ENCODE measurements at places on chromosomes 2 and 18.

DNA sequence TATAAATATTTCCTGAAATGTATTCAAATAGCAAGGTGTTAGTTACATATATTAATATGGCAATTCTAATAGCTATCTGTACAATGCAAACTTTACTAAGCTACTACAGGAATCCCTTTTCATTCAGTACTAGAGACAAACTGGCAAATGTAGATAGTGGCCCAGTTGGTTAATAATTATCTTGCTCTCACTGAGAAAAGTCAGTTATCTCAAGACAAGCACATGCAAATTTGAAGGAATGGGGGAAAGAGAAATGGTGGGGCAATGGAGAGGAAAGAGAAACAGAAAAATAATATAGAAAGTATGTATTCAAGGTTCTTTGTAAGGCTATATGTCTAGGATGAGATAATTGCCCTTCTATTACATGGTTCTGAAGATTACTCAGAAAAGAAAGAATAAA is 280.0 kb downstream of the FIGN start:
- no peak for DNase-seq

DNA sequence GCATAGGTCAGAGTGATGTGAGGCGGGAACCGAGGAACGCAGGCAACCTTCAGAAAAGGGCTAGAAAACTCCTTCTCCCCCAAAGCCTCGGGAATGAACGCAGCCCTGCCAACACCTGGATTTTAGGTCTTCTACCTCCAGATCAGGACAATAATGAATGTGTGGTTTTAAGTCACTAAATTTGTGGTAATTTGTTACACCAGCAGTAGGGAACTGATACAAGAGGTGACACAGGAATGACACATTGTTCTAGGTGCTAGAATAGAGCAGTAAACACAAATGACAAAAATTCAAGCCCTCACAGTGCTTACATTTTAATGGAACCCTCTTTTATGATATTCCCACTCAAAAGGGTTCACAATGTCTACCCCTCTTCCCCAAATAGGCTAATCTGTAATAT is 39.2 kb upstream of the EML4 start:
- no peak for DNase-seq

DNA sequence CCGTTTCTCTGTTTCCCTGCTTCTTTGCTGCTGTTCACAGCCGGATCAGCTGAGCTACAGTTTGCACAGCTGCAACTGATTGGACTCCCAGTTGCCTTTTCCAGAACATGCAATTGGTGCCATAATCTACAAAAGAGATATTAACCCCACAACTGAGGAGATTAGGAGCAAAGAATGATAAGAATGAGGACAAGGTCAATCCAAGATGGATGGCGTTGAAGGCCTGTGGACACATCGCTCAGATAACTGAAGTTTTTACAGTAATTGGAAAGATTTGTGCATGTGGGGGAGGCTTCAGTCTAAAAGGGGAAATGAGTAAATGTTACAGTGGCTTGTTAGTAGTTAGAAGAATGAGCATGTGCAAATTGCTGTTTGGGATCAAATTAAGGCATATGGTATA is 263.2 kb downstream of the TGIF1 start:
- DNase-seq, result no peak

DNA sequence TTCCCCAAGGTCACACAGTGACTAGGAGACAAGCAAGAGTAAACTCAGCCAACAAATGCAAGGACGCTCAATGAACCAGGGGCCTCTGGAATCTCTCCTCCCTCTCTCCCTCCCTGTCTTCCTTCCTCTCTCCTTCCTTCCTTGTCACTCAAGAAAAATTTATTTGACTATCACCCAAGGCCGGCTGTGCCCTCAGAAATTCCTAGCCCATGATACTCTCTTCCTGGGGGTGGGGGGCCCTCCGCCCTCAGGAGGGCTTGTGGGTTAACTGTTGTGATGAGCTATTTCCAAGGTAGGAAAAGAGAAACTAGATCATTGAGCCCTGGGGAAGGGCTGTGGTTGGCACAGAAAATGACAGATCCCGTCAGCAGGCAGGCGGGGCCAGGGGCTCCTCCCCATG is 21.7 kb downstream of the INHBB start:
- no peak for DNase-seq

GRCh38 chr2:41933585-41934320 is 114.1 kb upstream of the PKDCC start:
- no peak for DNase-seq

DNA sequence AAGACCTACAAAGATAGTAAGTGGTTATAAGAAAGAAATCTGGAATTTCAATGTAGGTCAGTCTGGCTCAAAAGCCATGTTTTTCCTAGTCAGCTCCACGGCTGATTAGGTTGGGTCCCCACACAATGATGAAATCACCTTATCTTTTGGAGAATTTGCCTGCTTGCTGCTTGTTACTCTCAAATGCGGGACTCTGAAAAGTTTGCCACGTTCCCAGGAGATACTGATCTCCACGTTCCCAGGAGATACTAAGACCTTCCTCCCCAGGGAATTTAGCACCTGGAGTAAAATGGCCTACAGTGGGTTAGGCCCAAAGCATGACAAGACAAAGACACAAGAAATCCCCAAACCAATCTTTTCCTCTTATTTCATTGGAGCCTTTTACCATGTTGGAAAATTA is 449.6 kb downstream of the TNS1 start:
- no peak for DNase-seq

- peak; percentile 92 for DNase-seq
These were observed 42.1 kb downstream of the BMP10 start for GRCh38 chr2:68828887-68829708.

DNA sequence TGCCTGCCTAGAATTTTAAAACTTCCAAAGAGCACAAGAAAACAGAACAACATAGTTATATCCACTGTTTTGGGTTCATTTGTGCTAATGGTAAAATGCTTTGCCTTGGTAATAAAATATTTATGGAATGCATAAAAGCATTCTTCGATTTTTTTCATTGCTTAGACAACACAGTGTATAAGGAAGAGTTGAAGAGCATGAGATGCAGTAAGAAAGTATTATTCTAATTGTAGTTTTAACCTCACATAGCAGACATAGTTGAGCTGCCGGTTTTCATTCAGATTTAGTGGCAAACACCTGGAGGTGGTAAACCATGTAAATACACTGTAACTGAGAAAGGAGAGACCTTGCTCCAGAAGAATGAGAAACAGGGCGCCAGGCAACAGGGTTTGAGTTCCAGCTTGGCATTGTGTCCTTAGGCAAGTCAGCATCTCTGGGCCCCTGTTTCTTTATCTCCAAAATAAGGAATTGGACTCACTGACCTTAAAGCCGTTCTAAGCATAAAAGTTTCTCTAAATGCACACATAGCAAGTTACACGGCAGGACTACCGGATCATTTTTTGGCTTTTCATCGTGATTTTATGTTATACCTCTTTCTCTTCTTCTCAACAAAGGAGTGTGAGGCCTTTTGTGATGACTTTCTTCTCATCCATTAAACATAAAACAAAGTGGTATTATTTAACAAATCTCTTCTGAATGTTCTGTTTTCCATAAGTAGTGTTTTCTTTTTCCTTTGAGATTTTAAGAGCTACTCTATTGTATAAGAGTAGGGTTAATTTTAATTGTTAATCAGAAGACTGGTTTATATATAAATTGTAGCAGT is 7.9 kb downstream of the UGP2 start:
- no peak for DNase-seq

DNA sequence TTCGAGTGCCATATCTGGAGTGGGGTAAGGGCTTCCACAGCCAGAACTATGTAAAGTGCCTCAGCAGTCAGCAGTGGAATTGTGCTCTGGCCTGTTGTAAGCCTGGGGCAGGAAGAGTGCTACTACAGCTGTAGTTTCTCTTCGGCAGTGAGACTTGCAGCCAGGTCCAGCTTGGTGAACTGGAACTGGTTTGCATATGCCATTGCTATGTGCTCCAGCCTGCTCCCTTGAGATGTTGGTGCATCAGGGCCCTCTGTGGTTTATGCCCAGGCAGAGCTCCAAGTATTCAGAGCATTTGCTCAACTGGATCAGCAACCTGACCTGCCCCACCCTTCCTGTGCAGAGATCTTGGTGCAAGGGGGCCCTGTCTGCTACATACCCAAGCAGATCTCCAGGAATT is 47.8 kb downstream of the ZNF804A start:
- no peak for DNase-seq

DNA sequence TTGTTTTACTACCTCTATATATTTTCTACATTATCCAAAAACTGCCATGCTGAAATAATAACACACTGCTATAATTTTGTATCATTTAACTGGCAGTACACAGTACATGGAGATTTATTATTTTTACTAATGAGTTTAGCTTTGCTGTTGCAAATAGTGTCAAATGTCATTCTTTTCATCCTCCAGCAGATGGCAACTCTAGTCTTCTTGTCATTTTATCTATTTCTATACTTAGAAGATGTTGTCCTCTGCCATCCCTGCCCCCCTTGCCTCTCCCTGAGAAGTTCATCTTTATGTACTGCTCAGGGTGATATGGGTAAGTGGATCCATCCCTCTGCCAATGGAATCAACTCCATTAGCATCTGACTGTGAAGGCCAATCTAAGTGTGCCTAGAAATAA is 21.7 kb upstream of the LRRTM1 start:
- no peak for DNase-seq

GRCh38 chr2:143375384-143375880 is 246.2 kb downstream of the ARHGAP15 start:
- no peak for DNase-seq

DNA sequence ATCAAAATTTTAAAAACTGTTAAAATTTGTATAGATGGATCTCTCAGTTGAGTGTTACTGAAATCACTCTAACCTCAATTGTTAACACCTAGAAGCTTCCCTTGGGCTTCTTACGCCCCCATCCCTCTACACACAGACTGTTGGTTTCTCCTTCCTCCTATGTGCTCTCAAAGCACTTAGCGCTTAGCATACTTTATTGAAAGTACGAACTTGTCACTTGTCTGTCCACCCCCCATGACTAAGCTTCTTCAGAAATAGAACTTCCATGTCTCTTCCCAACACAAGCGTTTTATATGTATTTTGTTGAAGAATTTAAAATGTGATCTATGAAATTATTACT is 441 bp downstream of the MPHOSPH10 start:
- no peak for DNase-seq

DNA sequence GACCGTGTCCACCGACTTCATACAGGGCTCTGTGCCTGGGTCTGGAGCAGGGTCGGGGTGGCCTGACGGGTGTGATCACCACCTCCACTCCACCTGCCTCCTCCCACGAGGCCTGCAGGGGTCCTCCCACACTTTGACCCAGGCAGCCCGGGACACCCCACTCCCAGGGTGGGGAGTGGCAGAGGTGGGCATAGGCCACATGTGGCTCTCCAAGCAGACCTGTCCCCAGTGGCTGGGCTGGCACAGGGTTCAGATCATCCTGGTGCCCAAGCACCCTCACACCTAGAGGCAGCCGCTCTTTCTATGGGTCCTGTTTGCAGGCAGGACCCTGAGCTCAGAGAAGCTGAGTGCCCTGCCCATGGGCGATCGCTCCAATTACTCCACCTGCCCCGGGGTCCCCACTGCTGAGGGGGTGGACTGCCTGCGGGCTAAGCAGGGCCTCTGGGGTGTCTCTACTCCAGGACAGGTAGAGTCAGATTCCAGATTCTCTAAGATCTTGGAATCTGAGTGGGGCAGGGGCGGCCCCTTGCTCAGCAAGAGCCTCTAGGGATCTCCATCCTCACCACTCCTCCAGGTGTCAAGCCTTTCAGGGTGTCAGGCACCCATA is 1.4 kb downstream of the NEURL3 start:
- DNase-seq, result no peak

DNA sequence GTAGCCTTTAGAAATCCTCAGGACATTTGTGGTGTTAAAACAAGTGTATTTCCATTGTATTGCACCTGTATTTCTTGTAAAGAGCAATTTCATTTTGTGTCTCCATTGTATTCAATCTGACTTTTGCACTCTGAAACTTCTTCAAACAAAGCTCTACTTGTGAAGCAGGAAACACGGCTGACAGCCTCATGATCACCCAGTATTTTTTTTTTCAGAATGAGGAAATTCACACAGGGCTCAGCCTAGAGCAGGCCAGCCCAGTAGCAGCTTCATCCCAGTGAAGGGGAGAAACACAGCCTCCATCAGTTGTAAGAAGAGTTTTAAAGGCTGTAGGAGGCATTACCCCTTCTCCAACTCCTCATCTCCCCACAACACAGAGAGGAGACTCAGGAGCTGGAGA is 175.9 kb upstream of the KLHL29 start:
- DNase-seq, result no peak
